ENCODE measurements at places on chromosomes 1 and 21. TPM values are rescaled to one million over a fixed set of nuclear protein-coding genes. Genes with fewer than 3 reads are reported as not detected.

- H3K27me3 ChIP-seq = no peaks in the 10 kb centered on the region
- no peaks in the 10 kb centered on the region for H3K36me3 ChIP-seq
- H3K4me3 ChIP-seq = peak overlapping the region; percentile 88
Measured at GRCh38 chr1:2231532-2232254, 3.6 kb downstream of the SKI start.

DNA sequence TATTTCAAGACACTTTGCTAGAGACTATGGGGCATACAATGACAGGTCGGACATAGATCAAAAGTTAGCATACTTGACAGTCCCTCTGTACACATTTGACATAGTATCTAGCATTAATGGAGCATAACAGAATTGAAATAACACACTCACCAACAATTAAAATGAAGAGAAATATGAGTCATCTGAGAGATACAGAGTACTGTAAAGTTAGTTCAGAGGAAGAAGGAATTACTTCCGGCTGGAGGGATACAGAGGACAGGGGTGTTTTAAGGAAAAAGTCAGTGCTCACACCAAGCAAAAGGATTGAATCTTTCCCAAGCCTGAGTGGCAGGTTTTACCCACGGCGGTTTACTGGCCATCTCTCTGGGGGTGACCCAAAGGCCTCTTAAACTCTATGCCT lies 2.4 kb downstream of the ZMYND12 start:
- H3K27me3 ChIP-seq = no peaks in the 10 kb centered on the region
- H3K4me3 ChIP-seq = no peak overlapping the region
- H3K4me1 ChIP-seq = peaks cover 25% of the 10 kb centered on the region
- H3K27ac ChIP-seq = no peak overlapping the region
- DNase-seq = no peak

DNA sequence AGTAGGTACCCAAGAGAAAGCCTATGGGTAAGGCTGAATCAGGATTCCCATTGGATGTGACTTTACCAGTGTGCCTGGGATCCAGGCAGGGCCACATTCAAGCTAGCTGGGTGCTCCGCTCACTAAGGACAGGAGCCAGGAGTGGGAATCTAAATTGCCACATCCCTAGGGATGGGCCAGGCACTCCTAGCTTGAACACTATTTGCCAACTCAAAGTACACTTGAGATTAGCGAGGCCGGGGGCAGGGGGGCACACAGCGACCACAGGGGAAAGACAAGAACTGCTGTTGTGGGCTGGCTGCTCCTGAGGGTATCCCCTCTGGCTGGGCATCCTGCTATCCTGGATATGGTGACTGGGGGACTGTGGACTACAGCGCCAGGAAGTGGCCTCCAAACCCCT lies 4.3 kb downstream of the SLC45A3 start:
- peak overlapping the region; percentile 49 for H3K27ac ChIP-seq
- H3K27me3 ChIP-seq = peaks cover 6% of the 10 kb centered on the region
- DNase-seq = no peak
- H3K36me3 ChIP-seq = no peaks in the 10 kb centered on the region
- peaks cover 20% of the 10 kb centered on the region for H3K4me1 ChIP-seq

DNA sequence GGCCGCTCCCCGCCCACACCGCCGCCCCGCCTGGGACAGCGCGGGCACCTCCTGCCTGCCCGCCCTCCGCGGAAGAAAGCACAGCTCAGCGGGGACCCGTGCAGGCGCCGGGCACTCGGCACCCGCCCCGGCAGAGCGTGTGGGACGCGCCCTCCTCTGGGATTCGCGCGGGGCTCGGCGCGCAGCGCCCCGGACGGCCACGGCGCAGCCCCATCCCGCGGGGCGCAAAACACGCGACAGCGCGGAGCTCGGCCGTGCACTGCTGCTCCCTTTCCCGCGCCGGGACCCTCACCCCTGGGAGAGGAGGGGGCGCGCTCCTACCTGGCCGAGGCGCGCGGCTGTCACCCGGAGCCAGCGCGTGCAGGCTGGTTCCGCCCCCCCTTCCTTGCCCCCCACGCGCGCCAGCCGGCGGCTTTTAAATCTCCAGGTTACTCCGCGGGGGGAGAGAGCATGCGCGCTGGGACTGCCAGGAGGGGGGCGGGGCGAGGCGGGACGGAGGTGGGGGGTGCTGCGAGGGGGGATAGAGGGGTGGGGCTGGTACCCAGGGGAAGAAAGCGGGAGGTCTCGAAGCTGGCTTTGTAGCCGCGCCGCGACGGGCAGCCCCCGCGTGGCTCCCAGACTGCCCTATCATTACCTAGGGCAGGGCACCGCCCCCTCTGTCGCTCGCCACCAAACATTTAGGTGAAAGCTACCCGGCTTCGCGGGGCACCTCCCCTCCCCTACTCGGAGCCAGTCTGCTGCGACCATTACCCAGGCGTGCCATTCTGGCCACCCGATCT lies at the start of gene SLC45A3:
Gene SLC45A3 (minus strand): TSS at position 437 of the 779 bp plus-strand sequence. CDS start 15,853 bp downstream, outside the sequence.
- no peaks in the 10 kb centered on the region for H3K36me3 ChIP-seq
- DNase-seq = no peak
- H3K4me3 ChIP-seq = peak within 1 kb of the TSS; percentile 82
- H3K27ac ChIP-seq = no peak within 1 kb of the TSS
- peaks cover 10% of the 10 kb centered on the region for H3K27me3 ChIP-seq
- H3K4me1 ChIP-seq = peaks cover 23% of the 10 kb centered on the region

- no peaks in the 10 kb centered on the region for H3K27me3 ChIP-seq
- no peak for DNase-seq
- H3K4me3 ChIP-seq = no peak overlapping the region
- no peaks in the 10 kb centered on the region for H3K36me3 ChIP-seq
Measured at GRCh38 chr1:49307457-49307856, 530.8 kb upstream of the BEND5 start.

- peaks cover 12% of the 10 kb centered on the region for H3K36me3 ChIP-seq
- no peaks in the 10 kb centered on the region for H3K27me3 ChIP-seq
- peak overlapping the region; percentile 94 for H3K27ac ChIP-seq
- no peak for DNase-seq
- peak overlapping the region; percentile 74 for H3K4me3 ChIP-seq
- H3K4me1 ChIP-seq = peaks cover 45% of the 10 kb centered on the region
Measured at GRCh38 chr1:38028671-38029070, 16.1 kb downstream of the UTP11 start.

DNA sequence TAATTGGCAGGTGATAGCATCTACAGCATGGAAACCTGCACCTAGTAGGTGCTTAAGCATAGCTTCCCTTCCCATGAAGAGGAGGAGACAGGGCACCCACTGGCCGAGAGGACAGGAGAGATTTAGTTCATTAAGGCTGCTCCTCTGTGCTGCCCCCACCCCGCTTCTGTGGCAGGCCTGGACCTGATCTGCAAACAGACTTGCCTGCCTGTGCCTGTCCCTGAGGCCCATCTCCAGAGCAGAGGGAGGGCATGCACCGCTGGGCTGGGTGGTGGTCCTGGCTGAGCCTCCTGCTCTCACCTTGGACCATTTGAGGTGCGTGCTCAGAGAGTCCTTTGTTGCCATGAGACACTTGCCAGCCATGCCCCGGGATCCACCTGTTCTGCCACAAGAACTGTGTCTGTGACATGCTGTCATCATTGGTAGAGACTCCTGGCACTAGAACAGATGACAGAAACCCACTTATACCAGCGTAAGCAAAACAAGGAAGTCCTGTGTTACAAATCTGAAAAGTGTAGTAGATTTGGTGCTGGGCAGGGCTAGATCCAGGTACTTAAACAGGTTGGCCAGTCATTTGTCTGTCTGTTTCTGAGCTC lies 55.6 kb downstream of the PTPRF start:
- no peak overlapping the region for H3K27ac ChIP-seq
- DNase-seq = no peak
- H3K4me3 ChIP-seq = no peak overlapping the region
- peaks cover 10% of the 10 kb centered on the region for H3K4me1 ChIP-seq
- no peaks in the 10 kb centered on the region for H3K27me3 ChIP-seq

- no peaks in the 10 kb centered on the region for H3K4me1 ChIP-seq
- no peaks in the 10 kb centered on the region for H3K27me3 ChIP-seq
- DNase-seq = no peak
- H3K36me3 ChIP-seq = peaks cover 6% of the 10 kb centered on the region
- H3K4me3 ChIP-seq = no peak overlapping the region
Measured at GRCh38 chr21:16406355-16406754, 676.6 kb downstream of the USP25 start.

GRCh38 chr1:172838680-172839313 lies 179.9 kb downstream of the FASLG start:
- no peaks in the 10 kb centered on the region for H3K36me3 ChIP-seq
- H3K27me3 ChIP-seq = no peaks in the 10 kb centered on the region
- H3K4me3 ChIP-seq = peak overlapping the region; percentile 48

- peaks cover 14% of the 10 kb centered on the region for H3K27me3 ChIP-seq
- H3K4me3 ChIP-seq = no peak overlapping the region
- peaks cover 5% of the 10 kb centered on the region for H3K4me1 ChIP-seq
- DNase-seq = no peak
Measured at GRCh38 chr1:55309053-55309452, 93.9 kb upstream of the USP24 start.

GRCh38 chr1:208432346-208432745 lies 188.2 kb upstream of the PLXNA2 start:
- H3K27ac ChIP-seq = no peak overlapping the region
- peaks cover 3% of the 10 kb centered on the region for H3K27me3 ChIP-seq
- H3K4me1 ChIP-seq = no peaks in the 10 kb centered on the region
- no peak for DNase-seq
- no peak overlapping the region for H3K4me3 ChIP-seq

DNA sequence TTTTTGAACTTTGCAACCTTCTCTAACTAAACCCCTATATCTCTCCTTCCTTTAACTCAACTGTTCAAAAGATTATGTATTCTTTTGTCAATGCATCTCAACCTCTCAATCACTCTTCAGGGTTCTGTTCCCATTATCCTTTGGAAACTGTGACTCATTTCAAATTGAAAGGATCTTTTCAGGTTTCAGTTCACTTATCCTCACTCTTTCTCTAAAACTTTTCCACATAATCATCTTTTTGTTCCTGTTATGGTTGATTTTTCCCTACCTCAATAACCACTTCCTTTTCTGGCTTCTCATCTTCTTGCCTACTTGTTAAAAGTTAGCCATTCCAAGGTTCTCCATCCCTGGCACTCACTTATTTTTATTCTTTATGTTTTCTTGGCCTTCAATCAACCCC lies 56.2 kb upstream of the NUF2 start:
- no peaks in the 10 kb centered on the region for H3K36me3 ChIP-seq
- DNase-seq = no peak
- H3K27ac ChIP-seq = no peak overlapping the region
- H3K27me3 ChIP-seq = no peaks in the 10 kb centered on the region

DNA sequence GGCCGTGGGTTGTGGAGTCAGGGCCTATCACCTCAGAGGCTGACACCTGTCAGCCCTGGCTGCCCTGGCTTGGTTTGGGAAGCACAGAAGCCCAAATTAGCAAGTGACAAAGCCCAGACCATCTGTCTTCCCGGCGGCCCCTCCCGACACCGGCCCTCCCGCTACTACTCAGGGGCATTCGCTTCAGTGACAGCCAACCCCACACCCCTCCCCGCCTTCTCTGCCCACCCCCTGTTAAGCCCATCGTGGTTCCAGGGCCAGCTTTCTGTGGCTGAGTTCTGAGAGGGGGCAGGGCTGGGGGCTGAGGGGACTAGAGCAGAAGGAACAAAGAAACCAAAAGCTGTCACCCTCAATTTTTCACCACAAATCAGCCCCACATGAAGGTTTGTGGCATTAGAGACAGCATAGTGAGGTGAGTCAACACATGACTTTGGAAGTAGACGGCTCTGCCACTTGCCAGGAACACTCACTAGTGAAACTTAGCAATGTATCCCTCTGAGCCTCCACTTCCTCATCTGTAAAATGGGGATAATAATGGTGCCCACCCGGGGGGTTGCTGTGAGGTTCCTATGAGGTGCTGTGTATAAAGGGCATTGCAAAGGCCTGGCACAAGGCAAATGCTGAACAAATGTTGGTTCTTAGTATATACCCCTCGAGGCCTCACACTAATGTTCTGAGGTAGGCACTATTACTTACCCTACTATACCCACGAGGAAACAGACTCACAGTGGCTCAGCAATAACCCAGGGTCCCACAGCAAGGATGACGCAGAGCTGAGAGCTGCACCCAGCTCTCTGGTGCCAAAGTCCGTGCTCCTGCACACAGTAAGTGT lies 5.2 kb upstream of the TNNI1 start:
- no peak for DNase-seq
- no peaks in the 10 kb centered on the region for H3K4me1 ChIP-seq
- H3K4me3 ChIP-seq = no peak overlapping the region
- H3K27me3 ChIP-seq = peaks cover 9% of the 10 kb centered on the region
- H3K27ac ChIP-seq = no peak overlapping the region
- H3K36me3 ChIP-seq = no peaks in the 10 kb centered on the region

DNA sequence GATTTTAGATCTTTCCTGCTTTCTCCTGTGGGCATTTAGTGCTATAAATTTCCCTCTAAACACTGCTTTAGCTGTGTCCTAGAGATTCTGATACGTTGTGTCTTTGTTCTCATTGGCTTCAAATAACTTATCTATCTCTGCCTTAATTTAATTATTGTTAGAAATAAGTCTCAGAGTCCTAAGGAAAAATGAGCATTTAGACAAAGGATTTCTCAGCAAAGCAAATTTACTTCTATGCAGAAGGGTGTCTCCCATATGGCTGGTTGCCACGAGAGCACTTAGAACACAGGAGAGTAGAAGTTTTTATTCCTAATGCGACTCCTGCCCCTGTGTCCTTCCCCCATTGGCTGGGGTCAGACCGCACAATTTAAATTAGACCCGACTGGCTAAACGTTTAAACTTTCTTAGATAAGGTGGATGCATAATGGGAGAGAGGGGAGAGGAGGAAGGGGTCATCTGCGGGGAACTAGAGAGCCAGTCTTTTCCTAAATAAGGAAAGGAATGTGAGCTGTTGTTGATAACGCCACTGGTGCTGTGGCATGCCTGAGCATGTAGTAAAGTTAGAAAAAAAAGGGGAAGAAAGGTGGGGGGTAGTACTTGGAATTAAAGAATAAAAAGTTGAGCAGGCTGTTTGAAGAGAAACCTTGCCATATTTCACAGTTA lies 170.2 kb downstream of the DYRK1A start:
- H3K36me3 ChIP-seq = peaks cover 10% of the 10 kb centered on the region
- DNase-seq = no peak
- H3K4me3 ChIP-seq = no peak overlapping the region
- no peaks in the 10 kb centered on the region for H3K4me1 ChIP-seq
- H3K27ac ChIP-seq = no peak overlapping the region

Gene TIMM17A
- 81.5 TPM for total RNA-seq

Gene NEK2
- 12.8 TPM for total RNA-seq

Gene FCAMR
- not detected for total RNA-seq

Gene LTN1
- 43.1 TPM for total RNA-seq

Gene OR2T29
- total RNA-seq = not detected
